ENCODE measurements at places on chromosomes 1 and 21.

DNA sequence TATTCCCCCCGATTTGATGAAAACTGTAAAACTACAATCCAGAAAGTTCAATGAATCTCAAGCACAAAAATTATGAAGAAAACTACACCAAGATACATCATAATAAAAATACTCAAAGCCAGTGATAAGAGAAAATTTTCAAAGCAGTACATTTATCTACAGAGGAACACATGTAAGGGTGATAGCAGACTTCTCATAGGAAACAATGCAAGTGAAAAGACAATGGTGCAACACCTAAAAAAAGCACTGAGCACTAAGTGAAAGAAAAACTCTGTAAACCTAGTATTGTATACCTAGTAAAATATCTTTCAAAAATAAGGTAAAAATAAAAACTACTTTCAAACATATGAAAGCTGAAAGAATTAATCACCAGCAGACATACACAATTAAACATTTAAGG is 76.1 kb upstream of the IRF2BP2 start:
- DNase-seq: no peak

- DNase-seq: peak; percentile 73
These were observed 2.0 kb downstream of the HES3 start for GRCh38 chr1:6245869-6246496.

- no peak for DNase-seq
These were observed 19.5 kb upstream of the NID1 start for GRCh38 chr1:236084386-236084730.

DNA sequence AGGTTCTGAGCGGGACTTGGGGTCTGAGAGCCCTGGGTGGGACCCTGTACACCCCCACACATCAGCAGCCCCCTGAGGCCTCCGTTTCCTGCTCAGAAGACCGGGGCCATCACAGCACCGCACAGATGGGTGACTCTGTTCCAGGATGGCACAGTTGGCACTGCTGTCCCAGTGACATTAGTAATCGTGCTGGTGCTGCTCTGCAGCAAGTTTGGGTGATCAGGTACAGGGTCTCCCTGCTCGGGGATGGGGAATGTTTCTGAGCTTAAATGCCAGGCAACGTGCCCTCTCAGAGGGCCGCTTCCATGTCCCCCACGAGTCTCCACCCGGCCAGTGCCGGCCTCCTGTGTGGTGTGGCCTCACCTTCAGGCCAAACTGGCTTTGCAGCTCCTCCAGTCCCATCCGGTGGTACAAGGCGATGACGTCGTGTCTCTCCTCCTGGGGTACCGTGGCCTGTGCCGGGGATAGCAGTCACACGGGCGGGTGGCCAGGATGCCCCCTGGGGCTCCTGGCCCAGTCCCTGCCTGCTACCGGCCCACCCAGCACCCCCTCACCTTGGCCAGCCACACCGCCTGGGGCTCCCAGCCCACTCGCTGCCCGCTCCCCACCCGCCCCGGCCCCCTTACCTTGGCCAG is 17.1 kb downstream of the PRXL2B start:
- DNase-seq: no peak

DNA sequence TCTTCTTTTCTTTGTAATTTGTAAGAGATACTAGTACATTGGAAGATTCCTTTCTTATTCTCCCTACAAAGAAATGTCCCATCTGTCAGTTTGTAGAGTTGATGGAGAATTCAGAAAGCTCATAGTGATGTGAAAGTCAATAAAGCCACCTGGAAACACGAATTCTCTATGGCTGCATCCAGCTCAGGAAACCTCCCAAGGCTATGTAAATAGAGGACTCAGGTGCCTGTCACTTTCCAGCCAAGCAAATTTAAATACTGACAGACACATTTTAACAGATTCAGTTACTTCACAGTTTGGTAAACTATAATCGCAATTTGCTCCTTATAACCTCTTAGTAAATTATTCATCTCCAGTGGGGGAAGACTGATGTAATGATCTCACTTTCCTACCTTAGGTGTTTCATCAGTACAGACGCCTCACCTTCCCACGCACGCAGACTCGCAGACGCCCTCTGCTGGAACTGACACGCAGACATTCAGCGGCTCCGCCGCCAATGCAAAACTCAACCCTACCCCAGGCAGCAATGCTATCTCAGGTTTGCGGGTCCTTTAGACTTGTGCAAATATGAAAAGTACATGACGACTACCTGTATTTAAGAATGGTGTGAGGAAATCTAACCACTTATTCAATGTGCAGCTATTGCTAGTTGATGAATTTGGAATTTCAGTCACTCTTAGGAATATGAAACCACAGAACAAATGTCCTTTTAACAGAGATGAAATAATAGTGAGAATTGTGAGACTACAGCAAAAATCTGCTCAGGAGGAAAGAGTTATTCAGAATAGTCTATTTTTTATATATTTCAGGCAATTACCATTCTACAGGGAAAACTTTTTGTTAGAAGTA is 60.6 kb downstream of the PTPRC start:
- peak; percentile 76 for DNase-seq

- no peak for DNase-seq
These were observed 33.6 kb downstream of the RUNX1 start for GRCh38 chr21:35015435-35016024.

GRCh38 chr1:187718527-187718926 is 889.8 kb downstream of the PLA2G4A start:
- DNase-seq: no peak

GRCh38 chr1:77228836-77229235 is 9.6 kb upstream of the PIGK start:
- DNase-seq: no peak

- DNase-seq: peak; percentile 12
These were observed 20.2 kb upstream of the GPR137B start for GRCh38 chr1:236122176-236122575.
